ENCODE measurements at places on chromosomes 7 and 10.

DNA sequence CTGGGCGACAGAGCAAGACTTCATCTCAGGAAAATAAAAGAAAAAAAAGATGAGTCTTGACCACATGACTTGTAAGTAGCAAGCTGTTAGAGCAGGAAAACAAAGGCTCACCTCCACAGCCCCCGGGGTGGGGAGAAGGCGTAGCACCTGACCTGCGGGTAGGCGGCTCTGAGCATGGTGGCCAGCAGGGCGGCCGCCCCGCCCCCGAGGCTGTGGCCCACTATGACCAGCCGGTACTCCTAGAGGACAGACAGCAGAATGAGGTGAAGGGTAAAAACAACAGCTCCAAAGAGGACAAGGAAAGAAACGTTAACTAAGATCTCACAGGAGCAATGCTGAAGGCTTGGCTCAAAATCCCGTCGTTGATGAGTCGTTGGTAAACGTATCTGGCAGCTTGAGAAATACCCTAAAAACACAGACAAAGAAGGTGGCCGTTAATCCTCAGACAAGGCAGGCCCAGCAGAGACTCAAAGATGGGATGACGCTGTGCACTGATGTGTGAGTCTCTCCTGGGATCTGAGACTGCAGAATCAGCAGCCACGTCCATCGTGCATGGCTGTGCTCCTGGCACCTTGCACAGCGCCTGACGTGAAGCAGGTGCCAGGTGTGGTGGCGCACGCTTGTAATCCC lies 31.1 kb downstream of the DAGLB start:
- DNase-seq, result no peak

DNA sequence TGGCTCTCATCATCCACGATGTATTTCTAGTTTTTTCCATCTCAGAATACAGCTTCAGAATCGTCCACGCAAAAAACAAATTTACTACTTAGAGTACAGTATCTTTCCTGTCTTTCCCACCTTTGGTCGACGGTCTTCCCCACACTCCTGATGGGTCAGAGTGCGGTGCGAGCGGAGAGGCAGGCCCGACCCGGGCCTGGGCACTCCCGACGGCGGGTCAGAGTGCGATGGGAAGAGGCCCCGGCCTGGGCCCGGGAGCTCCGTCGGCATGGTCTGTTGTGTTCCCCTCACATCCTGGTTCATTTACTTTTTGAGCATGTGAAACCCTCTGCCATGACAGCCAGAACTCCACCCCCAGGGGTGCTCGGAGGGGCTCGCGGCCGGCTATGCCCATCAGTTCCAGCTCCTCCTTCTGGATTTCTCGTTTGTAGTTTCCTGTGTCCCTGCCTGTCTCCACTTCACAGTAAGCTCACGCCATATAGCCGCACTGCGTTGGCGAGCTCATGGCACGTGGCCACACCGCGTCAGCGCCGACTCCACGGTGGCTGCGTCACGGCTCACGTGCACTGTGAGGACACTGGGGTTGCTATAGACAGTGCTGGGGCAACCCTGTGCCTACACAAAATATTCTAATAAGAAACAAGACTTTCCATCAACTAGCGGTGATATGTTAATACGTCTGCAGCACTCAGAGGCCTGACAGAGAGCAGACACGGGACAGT lies 7.8 kb downstream of the COX19 start:
- DNase-seq, result no peak

DNA sequence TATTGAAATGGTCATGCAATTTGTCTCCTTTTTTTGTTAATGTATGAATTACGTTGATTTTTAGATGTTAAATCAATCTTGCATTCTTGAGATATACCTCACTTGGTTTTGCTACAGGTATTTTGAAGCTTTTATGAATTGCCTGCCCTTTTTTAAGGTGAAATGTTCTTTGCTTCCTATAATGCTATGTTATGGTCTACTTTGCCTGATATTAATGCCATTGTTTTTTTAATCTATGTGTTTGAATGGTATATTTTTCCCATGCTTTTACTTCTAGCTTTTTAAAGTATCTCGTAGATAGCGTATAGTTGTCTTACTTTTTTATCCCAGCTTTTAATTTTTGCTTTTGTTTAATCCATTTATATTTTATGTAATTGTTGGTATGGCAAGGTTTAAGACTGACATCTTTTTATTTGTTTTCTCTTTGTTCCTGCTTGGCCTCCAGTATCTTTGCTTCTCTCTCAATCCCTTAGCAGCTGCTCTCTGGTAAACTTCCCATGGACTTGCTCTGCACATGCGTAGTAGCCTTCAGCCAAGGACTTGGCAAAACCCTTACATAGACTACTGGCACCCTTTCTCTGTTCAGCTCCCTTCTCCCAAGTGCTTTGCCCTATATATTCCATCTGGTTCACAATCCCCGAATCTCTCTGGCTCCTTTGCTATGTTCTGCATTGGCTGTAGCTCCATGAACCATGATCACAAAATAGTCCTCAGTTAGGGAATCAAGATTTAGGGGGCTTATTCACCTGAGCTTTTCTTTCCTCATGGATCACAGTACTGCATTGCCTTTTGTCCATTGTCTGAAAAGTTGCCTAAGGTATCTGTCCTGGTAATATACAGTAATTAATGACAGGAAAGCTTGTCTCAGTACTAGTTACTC lies 8.4 kb downstream of the TRIM24 start:
- no peak for DNase-seq

GRCh38 chr7:127831318-127832219 lies 179.6 kb downstream of the SND1 start:
- DNase-seq, result no peak

DNA sequence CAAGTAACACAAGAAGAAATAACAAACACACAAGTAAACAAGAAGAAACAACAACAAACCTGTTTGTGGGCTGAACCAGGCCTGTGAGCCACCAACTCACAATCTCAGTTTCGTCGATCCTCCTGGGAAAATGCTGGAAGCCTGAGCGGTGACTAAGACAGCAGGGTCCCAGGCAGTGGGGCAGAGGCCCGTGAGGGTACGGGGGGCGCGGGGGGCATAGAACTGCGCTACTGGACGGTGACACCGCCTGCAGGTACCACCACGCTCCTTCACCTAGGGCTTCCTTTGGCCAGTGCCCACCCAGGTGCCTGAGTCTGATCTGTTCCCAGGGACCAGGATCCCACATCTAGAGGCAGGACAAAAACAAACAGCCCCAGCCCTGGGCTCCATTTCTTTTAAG lies 3.4 kb upstream of the CALN1 start:
- DNase-seq, result no peak

GRCh38 chr7:79612022-79612421 lies 158.6 kb upstream of the MAGI2 start:
- DNase-seq, result no peak

DNA sequence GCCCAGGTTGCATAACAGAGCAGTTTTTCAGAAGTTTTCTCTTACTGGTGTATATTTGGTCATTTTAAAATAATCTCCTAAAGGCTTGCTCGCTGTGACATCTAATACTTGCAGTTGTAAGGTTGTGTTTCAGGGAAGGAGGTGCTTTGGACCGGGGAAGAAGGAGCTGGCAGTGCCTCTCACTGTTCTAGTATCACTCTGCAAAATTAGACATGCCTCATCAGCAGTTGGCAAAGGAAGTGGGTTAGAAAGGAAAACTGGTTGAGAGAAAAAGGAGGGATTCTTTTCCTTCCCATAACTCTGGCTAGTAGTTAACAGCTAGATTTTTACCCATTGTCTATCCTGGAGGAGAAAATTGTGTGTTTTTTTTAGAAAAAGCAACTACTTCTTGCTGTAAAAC lies 34.8 kb downstream of the CUL1 start:
- no peak for DNase-seq

DNA sequence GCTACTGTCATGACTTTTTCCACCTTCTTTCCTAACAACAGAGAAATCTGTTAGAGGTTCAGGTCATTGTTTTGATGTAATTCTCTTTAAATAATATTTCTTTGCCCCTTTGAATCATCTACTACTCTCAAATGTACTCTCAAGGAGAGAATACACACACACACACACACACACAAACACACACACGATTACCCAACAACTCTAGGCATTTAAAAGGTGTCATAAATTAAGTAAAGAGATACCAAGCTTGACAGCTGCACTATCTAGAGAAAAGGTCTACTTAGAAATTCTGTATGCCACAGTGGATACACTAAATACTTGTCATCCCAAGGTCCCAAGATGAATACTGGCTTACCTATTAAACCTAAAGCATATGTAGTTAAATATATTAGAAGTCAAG lies 4.8 kb downstream of the PANK1 start:
- no peak for DNase-seq

GRCh38 chr10:100100651-100101184 lies 19.0 kb upstream of the CPN1 start:
- DNase-seq, result peak; percentile 72

- DNase-seq, result no peak
Observed at GRCh38 chr10:125638555-125638954, 44.4 kb downstream of the TEX36 start.
